Hematopoietic multipotent progenitor cell treated with erythropoietin and hydrocortisone succinate and interleukin-3 and kit ligand, for 17 days (in vitro differentiated cells): ENCODE measurements at places on chromosomes 16 and 17.

DNA sequence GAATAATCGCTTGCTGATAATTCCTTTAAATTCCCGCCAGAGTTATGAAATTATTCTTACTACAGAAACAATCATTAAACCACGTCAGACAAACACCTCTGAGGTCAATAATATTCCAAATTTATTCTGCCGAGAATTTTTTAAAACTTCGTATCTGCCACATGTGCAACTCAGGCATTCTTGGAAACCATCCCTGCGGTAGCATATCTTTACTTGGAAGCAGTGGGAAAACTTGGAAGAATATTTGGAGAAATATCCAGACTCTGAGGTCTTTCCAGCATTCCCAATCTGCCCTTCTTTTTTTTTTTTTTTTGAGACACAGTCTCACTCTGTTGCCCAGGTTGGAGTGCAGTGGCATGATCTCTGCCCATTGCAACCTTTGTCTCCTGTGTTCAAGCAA lies 2.0 kb upstream of the CCL11 start:
- DNase-seq, result no peak

GRCh38 chr16:4617880-4618279 lies 3.2 kb upstream of the UBALD1 start:
- no peak for DNase-seq

GRCh38 chr17:59830007-59830630 lies 62.6 kb downstream of the TUBD1 start:
- DNase-seq, result no peak

DNA sequence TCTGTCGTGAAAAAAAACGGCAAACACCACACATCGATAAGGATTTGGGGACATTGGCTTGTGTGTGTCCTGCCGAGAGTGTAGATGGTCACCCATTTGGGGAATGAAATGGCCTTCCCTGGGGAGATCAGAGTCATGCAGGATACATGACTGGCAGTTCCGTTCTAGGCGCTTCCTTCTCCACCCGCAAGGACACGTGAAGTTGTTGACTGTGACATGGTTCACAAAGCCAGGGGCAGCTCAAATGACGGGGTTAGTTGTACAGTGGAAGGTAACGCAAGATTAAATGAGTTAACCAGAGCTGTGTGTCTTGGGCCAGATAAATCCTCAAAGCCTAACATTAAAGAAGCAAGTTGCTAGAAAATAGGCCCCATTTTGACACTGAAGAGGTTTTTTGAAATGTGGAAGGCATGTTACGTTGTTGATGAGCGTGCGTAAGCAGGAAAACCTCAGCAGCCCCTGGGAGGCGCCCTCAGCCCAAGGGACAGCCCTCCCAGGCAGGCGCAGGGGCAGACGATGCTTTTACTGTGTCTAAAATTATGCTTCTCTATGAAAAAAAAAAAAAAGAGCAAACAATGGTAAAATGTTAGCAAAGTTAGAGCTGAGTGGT lies 35.9 kb upstream of the CHMP6 start:
- no peak for DNase-seq

DNA sequence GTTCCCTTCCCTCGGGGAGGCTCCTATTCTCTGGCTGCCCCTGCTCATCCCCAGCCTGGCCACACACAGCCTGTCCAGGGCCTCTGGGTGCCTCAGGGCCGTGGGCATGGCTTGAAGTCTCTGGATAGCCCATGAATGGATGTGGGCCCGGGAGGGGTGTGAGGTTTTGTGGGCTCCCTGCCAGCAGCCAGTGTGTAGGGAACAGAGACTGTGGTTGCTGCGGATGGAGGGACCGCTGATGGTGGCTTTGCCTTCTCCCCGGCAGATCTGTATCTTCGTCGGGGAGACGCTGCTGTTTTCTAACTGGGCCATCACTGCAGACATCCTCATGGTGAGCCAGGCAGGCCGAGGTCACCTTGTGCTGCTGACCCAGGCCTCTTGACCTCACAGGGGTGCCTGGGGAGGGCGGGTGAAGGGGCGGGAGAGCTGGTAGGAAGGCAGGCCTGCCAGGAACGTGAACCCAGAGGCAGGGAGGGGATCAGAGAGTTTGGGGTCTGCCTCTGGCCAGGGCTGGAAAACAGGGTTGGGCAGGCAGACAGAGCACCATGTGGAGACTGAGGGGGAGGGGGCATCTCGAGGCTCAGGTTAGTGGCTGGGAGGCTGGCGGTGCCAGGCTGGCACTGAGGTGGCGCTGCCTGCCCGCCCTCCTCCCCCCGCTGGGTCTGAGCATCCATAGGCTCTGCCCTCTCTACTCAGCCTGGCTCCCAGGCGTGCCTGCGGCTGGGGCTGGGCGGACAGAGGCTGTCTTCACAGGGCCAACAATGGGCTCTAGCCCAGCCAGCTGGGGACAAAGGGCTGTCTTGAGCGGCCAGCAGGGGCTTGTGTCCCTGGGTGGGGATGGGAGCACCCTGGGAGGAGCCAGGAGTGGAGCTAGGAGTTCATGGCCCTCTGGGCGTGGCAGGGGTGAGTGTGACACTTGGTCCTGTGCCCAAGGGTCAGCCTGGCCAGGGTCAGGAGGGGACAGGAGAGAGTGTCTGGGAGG lies 21.4 kb downstream of the MYBBP1A start:
- DNase-seq, result no peak

DNA sequence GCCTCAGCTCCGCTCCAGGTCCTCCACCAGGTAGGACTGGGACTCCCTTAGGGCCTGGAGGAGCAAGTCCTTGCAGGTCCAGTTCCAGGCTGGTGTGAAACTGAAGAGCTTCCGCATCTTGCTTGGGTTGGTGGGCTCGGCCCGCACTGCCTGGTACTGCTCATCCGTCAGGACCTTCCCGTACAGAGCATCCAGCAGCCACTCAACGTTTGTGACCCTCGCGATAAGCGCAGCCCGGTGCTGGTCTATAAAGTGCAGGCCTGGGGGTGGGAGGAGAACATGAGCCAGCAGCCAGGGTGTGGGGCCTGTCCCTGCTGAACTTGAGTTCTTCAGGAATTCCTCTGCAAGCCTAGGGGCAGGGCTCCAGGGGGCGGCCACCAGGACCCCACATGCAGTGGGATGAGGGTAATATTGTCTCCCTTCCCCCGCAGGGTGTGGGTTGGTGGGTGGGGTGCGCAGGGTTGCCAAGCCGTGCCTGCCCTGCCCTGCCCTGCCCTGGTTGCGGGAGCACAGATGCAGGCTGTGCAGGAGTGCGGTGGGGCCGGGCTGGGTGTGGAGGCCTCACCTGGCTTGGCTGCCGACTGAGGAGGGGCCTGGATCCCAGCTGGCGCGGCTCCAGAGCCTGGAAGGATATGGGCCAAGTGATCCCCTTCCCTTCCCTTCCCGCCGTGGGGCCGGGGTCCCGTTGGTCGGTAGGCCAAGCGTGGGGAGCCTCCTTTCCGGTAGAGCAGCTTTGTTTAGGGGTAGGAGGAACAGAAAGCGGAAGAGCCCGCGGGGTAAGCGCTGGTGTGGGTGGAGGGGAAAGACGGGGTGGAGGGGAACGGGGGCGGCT lies 762 bp downstream of the PYCARD start:
- DNase-seq, result no peak

DNA sequence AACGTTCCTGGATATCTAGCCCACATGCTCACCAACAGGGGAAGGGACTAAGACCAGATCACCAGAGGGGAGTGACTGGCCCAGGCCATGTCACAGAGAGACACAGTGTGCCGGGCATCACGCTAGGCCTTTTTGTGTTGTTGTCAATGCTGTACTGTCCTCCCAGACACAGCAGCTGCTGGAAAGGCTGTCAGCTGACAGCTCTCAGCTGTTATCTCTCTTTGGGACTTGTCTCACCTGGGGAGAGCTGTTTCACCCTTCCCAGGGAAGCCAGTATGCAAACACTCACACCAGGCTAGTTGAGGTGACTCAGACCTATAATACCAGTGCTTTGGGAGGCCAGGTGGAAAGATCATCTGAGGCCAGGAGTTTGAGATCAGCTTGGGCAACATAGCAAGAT lies 19.4 kb downstream of the UNC45B start:
- no peak for DNase-seq

- DNase-seq, result no peak
Observed at GRCh38 chr16:21263640-21264570, 14.2 kb downstream of the CRYM start.

GRCh38 chr16:1539720-1540555 lies 6.5 kb downstream of the TMEM204 start:
- DNase-seq, result no peak

GRCh38 chr16:30459456-30459855 lies 13.1 kb upstream of the ITGAL start:
- no peak for DNase-seq

DNA sequence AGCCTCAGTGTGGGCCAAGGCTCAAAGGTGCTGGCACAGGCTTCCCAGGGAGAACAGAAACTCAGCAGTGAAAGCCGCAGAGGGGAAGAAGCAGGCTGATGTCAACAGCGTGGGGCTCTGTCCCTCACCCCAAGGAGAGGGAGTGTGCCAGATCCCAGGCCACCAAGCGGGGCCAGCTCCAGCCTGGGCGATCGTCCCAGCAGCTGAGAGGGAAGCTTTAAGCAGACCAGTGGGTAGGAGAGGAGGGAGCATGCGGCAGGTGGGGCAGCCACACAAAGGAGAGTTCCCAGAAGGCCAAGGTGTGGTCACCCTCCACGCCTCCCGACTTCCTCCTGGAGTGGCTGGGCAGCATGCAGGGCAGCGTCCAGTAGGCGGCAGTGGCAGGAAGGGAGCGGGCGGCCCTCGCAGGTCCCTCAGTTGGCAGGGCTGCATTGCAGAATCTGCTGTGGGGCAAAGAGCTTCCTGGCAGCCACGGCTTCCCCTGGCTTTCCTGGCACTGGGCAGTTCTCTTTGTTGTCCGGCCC lies 6.0 kb downstream of the SYNGR2 start:
- no peak for DNase-seq

GRCh38 chr16:87674419-87674818 lies 72.1 kb downstream of the JPH3 start:
- no peak for DNase-seq

GRCh38 chr17:30579610-30580315 lies 102.6 kb downstream of the GOSR1 start:
- DNase-seq, result no peak

DNA sequence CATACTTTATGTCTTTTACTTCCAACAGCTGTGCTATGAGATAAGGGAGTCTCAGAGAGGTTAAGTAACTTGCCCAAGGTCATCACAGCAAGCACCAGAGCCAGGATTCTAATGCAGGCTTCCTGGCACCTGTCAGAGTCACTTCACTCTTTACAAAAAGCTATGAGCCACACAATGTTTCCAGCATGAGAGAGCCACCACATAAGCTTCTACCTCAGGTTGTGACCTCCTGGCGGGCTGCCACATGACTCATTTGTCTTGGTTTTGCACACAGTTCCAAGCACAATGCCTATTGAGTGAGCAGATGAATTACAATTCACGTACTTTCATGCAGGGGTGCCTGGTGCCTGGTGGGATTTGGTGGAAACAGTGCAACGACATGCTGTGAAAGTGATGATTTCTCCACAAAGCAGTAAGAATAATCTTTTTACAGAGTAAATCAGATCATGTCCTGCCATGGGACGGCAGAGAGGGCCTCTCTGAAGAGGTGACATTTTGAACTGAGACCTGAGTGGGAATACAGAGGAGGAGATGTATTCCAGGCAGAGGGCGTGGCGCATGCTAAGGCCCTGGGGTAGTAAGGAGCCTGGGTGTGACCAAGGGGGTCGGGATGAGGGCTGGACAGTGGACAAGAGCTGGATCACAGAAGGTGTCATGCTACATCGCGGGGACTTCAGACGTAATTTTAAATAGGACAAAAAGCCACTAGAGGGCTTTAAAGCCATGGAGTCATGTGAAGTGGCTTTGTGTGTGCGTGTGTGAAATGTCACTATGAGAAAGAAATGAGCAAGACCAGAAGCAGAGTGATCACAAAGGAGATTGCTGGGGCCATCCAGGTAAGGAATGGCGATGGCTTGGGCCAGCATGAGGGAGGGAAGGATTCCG lies 53.4 kb downstream of the CACNG3 start:
- DNase-seq, result no peak

- DNase-seq, result no peak
Observed at GRCh38 chr17:47774331-47774730, 41.3 kb downstream of the TBX21 start.

DNA sequence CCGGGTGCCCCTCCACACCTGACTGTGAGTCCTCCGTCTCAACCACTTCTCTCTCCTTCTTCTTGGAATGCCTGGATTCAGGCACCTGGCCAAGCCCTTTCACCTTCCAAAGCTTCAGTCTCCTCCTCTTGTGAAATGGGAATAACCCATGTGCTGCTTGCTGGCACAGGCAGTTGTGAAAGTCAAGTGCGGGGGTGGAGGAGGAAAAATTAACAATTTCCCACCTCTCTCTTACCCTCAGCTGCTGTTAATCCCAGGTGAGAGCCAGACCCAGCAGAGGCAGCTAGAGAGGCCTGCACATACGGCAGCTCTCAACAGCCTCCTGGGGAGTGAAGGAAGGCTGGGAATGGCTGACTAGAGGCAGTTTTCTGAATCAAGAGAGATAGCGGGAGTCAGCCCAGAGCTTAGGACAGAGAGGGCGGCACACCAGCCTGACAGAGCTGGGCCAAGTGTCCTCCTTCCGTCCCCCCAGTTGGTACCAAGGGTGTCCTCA lies 77.9 kb upstream of the LGALS9 start:
- no peak for DNase-seq

- DNase-seq, result no peak
Observed at GRCh38 chr16:77637940-77638339, 84.4 kb upstream of the NUDT7 start.

DNA sequence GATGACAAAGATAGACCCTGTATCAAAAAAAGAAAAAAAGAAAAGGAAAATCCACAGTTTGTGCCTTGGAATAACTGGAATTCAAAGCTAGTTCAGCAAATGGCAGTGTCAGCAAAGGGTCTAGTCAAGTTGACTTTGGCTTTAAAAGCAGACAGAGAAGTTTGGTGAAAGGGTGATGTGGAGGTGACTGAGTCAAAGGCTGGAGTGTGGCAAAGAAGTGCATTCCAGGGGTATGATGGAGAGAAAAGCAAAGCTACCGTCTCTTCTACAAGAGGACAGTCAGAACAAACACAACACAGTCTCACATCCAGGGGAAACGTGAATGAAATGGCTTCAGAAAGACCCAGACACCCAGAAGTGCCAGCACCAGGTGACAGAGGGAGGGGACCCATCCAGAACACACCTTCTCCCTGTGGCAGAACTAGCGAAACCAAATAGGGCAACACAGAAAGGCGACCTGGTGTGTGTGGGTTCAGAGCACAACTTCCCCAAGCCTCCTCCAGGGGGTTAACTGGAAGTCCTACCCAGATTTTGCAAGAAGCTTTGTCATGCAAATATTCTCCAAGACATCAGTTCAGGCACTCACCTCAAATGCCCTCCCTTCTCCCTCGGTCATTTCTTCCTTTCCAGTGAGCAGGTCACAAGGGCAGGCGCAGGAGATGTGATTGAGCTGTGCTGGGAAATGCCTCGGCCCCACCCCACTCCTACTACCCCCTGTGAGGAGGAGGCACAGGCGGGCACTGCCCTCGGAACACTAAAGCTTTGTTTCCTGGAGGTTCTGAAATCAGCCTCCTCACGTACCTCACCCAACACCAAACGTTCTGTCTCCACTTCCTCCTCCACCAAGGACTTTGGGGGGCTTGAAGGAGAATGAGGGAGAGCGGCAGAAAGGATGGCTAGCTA lies 481.9 kb downstream of the SOX9 start:
- DNase-seq, result no peak

GRCh38 chr16:74468807-74469525 lies 47.7 kb upstream of the CLEC18B start:
- no peak for DNase-seq

- no peak for DNase-seq
Observed at GRCh38 chr16:9002042-9002441, 38.3 kb upstream of the USP7 start.

- DNase-seq, result no peak
Observed at GRCh38 chr17:58728798-58729197, 26.9 kb upstream of the PPM1E start.
